ENCODE measurements at places on chromosomes 1 and 21.

GRCh38 chr21:46038871-46039397 is 57.4 kb downstream of the COL6A1 start:
- no peak for DNase-seq

DNA sequence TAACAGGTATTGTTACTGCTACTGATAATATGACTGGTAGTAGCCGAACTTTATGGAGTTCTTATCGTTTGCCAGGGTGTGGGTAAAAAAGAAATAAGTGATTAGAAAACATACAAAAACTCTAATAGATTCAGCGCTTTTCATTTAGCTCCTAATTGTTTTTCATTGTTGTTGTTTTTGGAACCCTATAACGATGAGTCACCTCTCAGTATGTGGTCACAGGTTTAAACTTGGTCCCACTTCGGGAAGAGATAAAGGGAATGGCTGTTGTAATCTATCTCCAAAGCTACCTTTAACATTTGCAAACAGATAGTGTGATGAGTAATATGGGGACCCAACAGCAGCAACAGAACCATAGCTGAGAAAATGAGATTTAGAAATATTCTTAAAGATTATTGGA is 62.7 kb upstream of the BCL10 start:
- DNase-seq, result no peak

DNA sequence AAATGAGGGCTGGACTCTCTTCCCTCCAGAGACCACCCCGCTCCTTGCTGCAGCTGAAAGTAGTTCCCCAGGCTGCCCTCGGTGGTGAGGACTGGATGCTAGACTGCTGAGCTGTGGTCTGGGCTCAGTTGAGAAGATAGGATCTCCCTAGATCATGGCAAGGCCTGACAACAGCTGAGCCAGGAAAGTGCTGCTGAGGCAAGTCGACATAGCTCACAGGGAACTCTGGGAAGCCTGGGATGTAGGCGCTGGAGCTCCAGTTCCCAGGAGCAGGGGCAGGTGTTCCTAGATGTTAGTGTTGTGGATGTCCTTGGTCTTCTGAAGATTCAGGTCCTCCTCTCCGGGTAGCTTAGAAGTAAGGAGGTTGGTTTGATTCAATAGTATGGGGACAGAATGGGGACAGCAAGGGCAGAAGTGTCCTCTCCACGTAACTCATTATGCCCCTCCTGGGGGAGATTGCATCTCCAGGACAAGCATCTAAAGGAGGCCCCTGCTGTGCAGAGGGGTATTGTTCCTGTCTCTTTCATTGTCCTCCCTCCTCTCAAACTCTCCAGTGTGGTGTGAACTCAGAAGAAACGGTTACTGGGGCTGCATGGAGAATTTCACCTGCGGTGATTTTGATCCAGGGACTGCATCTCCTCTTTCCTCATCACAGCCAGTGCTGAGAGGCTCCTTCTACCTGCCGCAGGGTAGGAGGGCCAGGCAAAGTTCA is 3.7 kb downstream of the CYB561D1 start:
- no peak for DNase-seq

GRCh38 chr1:204997591-204998355 is 45.2 kb upstream of the CNTN2 start:
- no peak for DNase-seq

DNA sequence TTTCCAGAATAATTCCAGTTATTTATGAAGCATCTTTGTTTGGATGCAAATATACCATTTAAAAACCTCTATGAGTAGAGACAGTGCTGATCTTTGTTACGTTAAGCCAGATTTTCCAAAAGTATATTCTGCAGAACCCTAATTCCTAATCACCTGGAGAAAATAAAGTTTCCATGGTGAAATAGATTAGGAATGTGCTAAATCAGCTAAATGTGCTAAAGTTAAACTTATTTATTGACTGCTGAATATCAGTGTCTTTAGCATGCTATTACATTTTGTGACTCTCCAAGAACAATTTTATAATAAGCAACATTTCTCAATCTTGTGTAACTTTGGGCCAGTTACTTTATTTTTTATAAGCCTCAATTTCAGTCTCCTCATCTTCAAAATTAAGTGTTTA is 196.3 kb upstream of the NFIA start:
- DNase-seq, result no peak

DNA sequence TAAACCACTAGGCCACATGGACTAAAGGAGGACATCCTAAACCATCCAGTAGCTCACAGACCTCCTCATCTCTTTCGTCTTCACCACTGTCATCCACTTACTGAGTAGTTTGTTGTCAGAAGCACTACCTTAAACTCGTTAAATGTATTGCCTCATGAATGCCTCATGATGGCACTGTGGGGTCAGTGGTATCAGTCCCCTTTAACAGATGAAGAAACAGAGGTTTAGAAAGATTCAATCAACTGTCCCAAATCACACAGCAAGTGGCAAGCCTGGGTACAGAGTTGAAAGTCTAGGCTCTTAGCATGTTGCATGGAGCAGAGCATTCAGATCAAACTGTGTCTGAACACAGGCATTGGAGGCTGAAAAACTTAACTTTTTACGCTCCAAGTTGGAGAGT is 183.6 kb upstream of the KIAA0040 start:
- DNase-seq, result no peak

GRCh38 chr1:203280061-203280460 is 25.3 kb upstream of the BTG2 start:
- DNase-seq, result no peak
